Nasal cavity respiratory epithelium epithelial cell of viscerocranial mucosa (primary cell): ENCODE measurements at places on chromosomes 1 and 21. TPM values are rescaled to one million over a fixed set of nuclear protein-coding genes. Genes with fewer than 3 reads are reported as not detected.

ZSWIM5 gene
- total RNA-seq: under 0.01 and 0.14 TPM in 2 replicates

S100B gene
- total RNA-seq: not detected in 2 replicates

CD5L gene
- total RNA-seq: not detected in 2 replicates

DPT gene
- total RNA-seq: not detected in 2 replicates

SLC44A5 gene
- 2.5 and 3.1 TPM in 2 replicates for total RNA-seq

RAD54L gene
- total RNA-seq: under 0.01 and 0.28 TPM in 2 replicates

TAS1R3 gene
- total RNA-seq: under 0.01 and 0.36 TPM in 2 replicates

ADCY10 gene
- total RNA-seq: under 0.01 TPM in 1 of 2 replicates, not detected in the other

ALX3 gene
- total RNA-seq: not detected in 2 replicates

STMN1 gene
- 24.9 and 44.0 TPM in 2 replicates for total RNA-seq

DRAM2 gene
- 85.6 and 86.5 TPM in 2 replicates for total RNA-seq

RNF223 gene
- 2.6 and 14.7 TPM in 2 replicates for total RNA-seq

CELA3A gene
- total RNA-seq: not detected in 2 replicates
